MM.1S (cell line): ENCODE measurements at places on chromosomes 13 and 19.

- DNase-seq, result no peak
Measured at GRCh38 chr13:33642374-33643065, 175.4 kb upstream of the RFC3 start.

GRCh38 chr13:74825152-74825937 is 656.6 kb downstream of the TBC1D4 start:
- DNase-seq, result no peak

DNA sequence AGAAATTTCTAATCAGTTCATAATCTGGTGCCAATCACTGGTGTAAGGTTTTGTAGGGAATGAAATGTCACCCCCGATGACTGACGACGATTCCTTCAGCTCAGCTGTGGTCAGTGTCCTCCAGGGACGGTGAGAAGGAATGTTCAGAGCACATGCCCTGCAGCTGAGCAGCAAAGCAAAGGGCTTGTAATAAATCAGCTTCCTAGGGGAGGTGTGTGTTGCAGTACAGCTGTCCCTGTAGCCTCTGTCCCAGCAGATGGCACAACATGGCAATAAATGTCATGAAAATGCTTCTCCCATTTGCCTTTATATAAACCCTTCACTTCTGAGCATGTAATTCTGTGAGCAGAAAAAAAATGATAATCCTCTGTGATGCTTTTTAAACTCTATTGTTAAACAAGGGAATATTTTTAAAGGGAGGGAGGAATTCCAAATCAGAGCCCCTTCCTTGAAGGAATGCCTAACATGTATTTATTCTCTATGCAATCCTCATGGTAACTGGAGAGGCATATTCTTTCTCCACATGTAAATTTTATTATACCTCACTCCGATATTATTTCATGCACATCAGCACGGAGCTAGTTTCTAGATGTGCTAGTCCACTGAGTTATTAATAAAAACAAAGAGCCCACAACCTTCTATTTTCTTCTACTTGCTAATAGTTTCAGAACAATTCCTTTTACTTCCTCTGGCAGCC is 102.5 kb downstream of the FAM216B start:
- no peak for DNase-seq

- no peak for DNase-seq
Measured at GRCh38 chr13:41678848-41679247, 221.5 kb downstream of the RGCC start.
